ENCODE measurements at places on chromosomes 2 and 18.

DNA sequence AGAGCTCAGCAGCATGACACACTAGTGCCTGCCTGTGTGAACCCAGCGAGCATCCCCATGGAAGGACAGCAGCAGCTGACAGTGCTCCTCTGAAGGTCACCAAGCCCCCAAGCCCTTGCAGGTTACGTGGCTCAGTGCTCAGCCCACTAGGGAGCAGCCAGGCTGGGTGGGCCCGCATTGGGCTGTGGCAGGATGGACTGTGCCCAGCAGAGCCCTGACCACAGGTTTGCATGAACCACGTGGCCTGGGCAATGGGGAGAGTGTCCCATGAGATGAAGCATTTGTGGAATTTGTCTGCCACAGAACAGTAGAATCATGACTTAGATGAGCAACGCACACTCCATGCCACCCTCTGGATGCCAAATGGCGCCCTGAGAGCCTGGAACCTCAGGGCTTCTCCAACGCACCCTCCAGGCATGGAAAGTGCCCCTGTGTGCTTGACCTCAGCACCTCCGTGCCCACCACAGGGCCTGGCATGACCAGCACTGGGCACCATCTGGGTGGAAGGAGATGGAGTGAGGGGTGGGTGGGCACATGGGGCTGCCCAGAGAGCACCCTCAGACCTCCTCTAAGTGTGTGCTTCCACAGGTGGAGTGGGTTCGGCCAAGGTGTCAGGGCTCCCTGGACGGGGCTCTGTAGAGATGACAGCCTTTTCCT lies 216.1 kb upstream of the RAB6C start:
- no peak for DNase-seq

DNA sequence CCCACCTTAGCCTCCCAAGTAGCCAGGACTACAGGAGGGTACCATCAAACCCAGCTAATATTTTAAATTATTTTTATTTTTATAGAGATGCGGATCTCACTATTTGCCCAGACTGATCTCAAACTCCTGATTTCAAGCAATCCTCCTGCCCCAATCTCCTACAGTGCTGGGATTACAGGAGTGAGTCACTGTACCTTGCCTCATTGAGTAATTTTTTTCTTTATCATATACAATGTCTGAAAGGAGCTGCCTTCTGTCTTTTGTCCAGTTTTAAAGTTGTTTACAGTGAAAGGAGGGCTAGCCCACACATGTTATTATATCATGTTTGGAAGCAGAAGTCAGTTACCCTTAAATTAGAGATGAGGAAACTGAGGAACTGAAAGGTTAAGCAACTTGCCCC lies 32.5 kb downstream of the PRKRA start:
- no peak for DNase-seq

DNA sequence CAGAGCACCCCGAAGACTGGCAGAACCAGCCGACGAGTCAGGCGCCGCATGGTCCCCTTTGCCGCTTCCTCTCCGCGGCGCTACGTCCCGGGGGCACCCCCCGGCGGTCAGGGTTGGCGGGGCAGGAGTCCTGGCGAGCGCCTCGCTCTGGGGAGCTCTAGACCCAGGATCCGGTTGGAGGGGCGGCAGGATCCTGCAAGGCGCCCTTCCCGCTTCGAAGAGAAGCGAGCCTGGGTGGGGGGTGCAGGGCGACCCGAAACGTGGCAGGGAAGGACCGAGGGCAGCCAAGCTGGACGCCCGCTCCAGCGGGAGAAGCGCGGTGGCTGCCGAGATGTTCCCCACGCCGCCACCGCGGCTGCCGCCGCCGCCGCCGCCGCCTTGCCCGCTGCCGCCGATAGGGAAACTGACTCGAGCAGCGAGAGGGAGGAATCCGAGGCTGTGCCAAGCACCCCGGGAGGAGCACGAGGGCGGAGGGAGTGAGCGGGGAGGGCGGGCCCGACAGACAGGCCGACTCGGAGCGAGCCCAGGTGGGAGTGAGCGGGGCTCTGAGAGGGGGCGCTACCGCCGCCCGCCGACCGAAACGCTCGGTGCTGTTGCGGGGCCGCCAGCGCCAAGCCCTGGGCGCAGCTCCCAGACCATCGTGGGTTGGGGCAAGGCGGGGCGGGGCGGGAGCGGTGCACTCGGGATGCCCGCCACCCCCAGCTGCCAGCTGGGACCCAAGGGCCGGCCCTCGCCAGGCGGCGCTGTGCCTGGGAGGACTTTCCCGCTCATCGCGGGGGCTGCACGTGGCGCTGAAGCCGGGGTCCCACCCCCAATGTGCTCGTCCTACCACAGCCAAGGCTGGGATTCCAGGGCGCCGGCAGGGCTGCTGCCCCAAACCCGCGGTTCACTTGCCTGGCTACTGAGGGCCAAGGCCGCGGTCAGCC lies at the start of gene GALNT14:
Gene GALNT14 (minus strand): TSS at position 404 of the 926 bp plus-strand sequence. CDS start 354 bp downstream, at position 50.
- peak; percentile 51 for DNase-seq

DNA sequence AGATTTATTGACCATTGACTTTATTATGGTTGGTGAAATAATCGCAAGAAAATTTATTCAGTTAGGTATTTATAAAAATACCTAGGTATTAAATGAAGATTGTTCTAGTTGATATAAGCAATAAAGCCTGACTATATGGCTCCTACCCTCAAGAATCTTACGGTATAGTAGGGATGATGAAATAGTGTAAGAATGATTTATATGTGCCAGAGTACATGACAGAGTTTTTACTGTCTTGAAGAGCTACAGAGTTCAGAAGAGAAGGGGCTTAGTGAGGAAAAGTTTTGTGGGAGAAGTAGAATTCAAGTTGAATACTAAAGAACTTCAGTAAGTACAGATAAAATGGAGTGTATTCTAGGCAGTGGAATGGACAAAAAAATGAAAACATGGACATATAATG lies 9.7 kb downstream of the CREB1 start:
- DNase-seq, result no peak

GRCh38 chr2:239954166-239955086 lies 70.7 kb downstream of the NDUFA10 start:
- no peak for DNase-seq

DNA sequence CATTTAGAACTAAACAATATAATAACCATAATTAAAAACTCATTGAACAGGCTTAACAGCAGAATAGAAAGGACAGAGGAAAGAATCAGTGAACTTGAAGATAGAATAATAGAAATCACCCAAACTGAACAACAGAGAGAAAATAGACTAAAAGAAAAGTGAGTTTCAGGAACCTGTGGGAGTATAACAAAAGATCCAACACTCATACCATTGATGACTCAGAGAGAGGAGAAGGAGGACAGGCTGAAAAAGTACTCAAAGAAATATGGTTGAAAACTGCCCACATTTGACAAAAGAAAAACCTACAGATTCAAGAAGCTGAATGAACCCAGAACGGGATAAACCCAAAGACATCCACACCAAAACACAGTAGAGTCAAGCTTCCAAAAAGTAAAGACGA lies 54.2 kb upstream of the FMNL2 start:
- DNase-seq, result no peak

GRCh38 chr2:110903548-110903947 lies 171.2 kb downstream of the ACOXL start:
- no peak for DNase-seq
